Stimulated activated naive CD4-positive, alpha-beta T cell (primary cell): ENCODE measurements at places on chromosomes 4 and X.

GRCh38 chrX:150566734-150567182 is 1.7 kb upstream of the MTM1 start:
- DNase-seq: no peak

GRCh38 chr4:39825090-39825489 is 127.2 kb downstream of the UBE2K start:
- no peak for DNase-seq

DNA sequence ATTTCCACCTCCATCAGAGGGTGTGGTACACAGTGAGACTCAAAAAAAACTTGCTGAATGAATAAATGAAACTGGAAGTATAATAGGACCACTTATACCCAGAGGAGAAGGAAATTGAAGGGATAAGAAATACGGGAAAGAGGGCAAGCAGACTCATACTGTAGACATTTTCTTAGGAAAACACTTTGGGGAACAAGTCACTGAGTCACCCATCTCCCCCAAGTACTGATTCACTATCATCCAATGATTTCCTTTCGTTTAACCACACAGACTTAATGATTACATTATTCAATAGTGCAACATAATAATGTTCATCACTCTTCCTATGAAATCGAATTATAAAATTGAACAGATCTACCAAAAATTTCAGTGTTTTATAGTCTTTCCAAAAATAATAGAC is 97.1 kb downstream of the LDB2 start:
- no peak for DNase-seq

- no peak for DNase-seq
Observed at GRCh38 chrX:16903274-16904022, 33.3 kb upstream of the RBBP7 start.

- DNase-seq: no peak
Observed at GRCh38 chrX:129145385-129145784, 377.9 kb downstream of the SMARCA1 start.

DNA sequence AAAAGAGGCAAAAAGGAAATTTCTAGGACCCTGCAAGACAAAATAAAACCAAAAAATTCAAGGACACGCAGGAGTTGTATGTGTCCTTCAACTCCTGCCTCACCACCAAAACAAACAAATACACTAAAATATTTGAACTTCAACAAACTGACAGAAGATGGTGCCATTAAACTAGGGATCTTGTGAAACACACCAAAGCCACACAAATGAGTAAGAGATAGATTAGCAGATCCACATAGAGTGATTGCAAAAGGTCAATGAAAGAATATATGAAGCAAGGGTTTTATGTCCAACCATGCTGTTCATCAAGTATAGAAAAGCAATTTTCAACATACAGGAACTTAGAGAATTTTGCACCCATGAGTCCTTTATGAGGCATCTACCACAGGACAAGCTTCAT is 40.1 kb upstream of the SCML1 start:
- peak; percentile 2 for DNase-seq

DNA sequence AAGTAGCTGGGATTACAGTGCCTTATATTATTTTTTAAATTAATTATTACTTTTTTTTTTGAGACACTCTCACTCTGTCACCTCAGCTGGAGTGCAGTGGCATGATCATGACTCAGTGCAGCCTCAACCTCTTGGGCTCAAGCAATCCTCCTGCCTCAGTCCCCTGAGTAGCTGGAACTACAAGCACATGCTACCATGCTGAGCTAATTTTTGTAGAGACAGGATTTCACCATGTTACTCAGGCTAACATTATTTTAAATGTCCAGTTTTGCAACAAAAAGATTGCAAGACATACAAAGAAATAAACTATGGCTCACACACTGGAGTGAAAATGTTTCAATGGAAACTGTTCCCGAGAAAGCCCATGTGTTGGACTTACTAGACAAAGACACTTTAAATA is 59.2 kb downstream of the MND1 start:
- DNase-seq: no peak
